Camera-type eye (tissue), 1 donor: ENCODE measurements at places on chromosomes 2 and 18. TPM values are rescaled to one million over a fixed set of nuclear protein-coding genes. Genes with fewer than 3 reads are reported as not detected.

GKN2 gene
- not detected for total RNA-seq

BIRC6 gene
- total RNA-seq: 306 TPM

ASPRV1 gene
- total RNA-seq: 4.3 TPM

CDK5R2 gene
- 16.2 TPM for total RNA-seq

ANKRD30BL gene
- total RNA-seq: 7.3 TPM

IL1B gene
- 1.6 TPM for total RNA-seq

FEV gene
- not detected for total RNA-seq

HAAO gene
- 28.8 TPM for total RNA-seq

STAT4 gene
- total RNA-seq: 5.8 TPM

CXCR4 gene
- total RNA-seq: 95.7 TPM

UBE2F gene
- 62.1 TPM for total RNA-seq

C2orf15 gene
- 3.6 TPM for total RNA-seq

ALK gene
- 9.5 TPM for total RNA-seq

LAMA1 gene
- total RNA-seq: 34.4 TPM

GAREM1 gene
- 10.3 TPM for total RNA-seq

AQP4 gene
- total RNA-seq: 3.2 TPM

ACADL gene
- 3.7 TPM for total RNA-seq

FKBP7 gene
- total RNA-seq: 48.4 TPM

IL36RN gene
- total RNA-seq: 0.22 TPM

ZDBF2 gene
- total RNA-seq: 40.8 TPM

CD8B2 gene
- total RNA-seq: 0.11 TPM

IL1RN gene
- 10.3 TPM for total RNA-seq

CFC1 gene
- total RNA-seq: 0.55 TPM

TMEM247 gene
- not detected for total RNA-seq

ZBTB7C gene
- total RNA-seq: 15.1 TPM

ASAP2 gene
- 54.6 TPM for total RNA-seq

TBR1 gene
- total RNA-seq: 1.7 TPM

OTOS gene
- not detected for total RNA-seq

NMUR1 gene
- 2.1 TPM for total RNA-seq

CKAP2L gene
- total RNA-seq: 8.0 TPM

MC2R gene
- not detected for total RNA-seq

ZSCAN30 gene
- total RNA-seq: 42.3 TPM

LINC00305 gene
- not detected for total RNA-seq

TUBA4B gene
- total RNA-seq: not detected

TUBB8B gene
- total RNA-seq: not detected

OTOF gene
- total RNA-seq: 0.66 TPM
